ENCODE measurements at places on chromosomes 16 and 17.

GRCh38 chr16:88077328-88078108 is 126.3 kb downstream of the BANP start:
- DNase-seq: no peak

DNA sequence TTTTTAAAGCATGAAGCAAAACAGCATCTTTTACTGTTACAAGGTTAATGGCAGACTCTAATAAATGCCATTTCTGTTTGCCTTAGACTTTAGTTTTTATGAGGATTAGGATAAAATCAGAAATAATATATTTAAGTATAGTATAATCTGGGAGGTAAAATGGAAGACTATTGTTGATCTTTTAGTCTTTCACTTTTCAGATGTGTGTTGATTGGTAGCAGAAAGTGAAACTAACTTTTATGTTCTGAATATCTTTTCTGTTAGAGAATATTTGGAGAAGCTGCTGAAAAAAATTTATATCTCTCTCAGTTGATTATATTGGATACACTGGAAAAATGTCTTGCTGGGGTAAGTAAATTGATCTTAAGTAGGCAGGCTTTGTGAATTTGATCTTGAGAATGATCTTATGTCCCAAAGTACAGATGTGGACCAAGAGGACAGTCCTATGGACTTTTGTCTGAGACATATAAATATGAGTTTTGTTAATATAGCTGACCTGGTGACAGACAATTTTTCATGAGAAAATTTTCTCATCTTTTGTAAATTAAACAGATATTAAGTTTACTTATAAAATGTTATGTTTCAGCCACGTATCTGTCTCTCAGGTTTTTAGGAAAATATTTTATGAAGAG is 64.1 kb downstream of the NF1 start:
- no peak for DNase-seq

DNA sequence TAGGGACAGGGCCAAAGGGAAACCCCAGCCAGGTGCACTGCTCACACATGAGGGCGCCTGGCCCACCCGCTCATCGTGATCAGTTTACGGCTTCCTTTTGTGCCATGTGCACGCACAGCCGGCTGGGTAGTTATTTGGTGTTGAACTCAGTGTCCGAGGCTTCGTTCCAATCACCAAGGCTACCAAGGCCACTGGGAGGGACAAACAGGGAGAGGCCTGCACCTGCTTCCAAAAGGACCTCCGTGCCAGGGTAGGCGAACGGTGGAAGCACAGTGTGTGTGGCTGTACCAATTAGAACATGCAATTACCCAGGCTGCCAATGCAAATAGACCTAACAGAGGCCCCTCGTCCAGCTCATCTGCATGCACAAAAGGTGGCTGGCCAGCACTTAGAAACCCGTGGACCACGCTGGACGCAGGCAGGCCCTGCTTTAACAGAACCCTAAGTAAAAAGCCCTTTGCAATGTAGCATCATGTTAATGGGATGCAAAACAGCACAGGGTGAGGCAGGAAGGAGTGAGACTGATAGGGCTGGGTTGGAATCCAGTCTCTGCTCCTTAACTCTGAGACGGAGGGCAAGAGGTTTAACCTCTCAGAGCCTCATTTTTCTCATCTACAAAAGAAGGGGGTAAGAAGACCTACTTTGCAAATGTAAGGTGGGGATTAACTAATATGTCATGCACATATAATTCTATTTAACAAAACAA is 204.0 kb downstream of the XYLT1 start:
- DNase-seq: no peak

DNA sequence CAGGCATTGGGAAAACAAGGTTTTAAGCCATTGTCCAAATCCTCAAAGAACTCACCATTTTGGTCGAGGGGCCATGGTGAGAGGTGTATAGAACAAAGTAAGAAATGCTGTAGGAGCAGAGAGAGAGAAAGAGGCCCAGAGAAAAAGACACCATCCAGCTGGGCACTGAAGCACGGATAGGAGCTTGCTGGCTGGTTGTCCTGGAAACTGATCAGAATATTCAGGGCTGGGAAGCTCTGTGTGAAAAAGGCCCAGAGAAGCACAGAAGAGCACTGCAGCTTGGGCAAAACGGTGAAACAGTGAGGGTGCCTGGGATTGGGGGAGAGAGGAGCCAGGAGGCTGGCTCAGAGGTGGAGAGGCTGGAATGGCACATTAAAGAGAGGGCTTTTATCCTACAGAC is 16.5 kb downstream of the HS3ST3B1 start:
- no peak for DNase-seq

- DNase-seq: no peak
These were observed 94.8 kb upstream of the CBX4 start for GRCh38 chr17:79933863-79934652.

DNA sequence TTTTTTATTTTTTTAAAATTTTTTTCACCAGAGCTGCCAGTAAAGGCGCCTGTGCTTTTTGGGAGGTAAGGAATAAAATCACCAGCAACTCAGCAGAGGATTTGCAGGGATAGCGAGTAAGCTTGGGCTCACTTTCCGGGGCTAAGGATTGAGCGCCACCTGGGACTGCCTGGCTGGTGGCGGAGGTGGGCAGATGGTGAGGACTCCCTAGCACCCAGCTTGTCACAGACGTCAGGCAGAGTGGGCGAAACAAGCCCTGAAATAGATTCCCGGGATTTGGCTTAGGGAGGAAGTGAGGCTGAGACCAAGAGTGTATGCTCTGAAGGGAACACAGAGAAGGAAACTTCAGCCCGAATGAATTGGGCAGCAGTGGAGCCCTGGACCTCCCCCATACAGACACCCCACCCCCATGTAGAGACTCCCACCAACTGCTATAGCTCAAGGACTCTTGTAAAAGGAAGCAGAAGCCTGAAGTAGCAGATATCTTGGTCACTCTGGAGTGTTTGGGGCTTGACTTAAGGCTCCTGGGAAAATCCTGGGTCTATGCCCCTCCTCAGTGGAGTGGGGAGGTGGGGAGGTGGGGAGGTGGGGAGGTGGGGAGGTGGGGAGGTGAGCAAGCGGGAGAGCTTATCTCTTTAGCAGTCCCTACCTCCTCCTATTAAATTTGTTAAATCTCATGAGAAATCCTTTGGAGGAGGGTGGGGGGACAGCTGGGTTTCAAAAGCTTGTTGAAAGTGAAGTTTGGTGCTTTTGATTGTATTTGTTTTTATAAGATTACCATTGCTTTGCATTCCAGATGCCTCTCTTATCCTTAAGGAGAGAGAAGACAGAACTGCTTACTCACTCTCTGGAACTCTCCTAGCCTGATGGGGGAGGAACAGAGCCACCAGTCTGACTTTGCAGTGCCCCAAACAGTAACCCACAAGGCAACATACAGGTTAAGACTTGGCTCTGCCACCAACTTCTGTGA is 8.2 kb downstream of the ARL4D start:
- DNase-seq: no peak

DNA sequence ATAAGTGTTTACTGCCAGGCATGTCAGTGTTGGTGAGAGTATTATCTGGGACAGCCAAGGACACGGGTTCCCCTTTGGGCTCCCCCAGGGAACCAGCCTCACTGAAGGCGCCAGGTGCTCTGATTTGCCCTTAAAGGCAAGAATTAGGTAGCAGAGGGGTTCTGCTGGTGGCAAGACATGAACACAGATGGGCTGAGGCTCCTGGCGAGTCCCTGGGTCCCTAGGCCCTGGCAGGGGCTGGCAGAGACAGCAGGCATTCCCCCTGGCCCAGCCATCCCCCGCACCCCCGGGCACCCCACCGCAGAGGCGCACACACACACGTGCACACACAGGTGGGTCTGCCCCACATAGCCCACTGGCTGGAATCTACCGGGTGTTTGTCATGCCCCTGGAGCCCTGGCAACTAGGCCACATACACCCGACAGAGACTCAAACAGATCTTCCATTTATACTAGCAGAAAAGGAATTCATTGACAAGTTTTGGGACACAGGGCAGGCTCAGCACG is 153.3 kb downstream of the C16orf78 start:
- no peak for DNase-seq

GRCh38 chr17:17740615-17741348 is 59.5 kb downstream of the RAI1 start:
- no peak for DNase-seq

GRCh38 chr16:74064120-74064735 is 232.4 kb upstream of the PSMD7 start:
- no peak for DNase-seq

DNA sequence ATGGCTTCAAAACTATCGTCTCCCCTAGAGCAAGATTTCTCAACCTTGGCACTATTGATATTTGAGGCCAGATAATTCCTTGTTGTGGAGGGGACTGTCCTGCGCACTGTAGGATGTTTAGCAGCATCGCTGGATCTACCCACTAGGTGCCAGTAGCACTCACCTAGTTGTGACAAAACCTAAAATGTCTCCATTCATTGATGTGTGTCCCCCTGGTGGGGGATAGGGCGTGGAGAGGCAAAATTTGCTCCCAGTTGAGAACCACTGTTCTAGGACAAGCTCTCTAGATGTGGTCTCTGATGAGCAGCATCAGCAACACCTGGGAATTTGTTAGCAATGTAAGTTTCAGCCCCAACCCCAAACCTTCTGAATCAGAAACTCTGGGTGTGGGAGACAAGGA is 259.0 kb downstream of the XYLT1 start:
- peak; percentile 15 for DNase-seq

- DNase-seq: no peak
These were observed 44.7 kb downstream of the MIS12 start for GRCh38 chr17:5531085-5531418.

DNA sequence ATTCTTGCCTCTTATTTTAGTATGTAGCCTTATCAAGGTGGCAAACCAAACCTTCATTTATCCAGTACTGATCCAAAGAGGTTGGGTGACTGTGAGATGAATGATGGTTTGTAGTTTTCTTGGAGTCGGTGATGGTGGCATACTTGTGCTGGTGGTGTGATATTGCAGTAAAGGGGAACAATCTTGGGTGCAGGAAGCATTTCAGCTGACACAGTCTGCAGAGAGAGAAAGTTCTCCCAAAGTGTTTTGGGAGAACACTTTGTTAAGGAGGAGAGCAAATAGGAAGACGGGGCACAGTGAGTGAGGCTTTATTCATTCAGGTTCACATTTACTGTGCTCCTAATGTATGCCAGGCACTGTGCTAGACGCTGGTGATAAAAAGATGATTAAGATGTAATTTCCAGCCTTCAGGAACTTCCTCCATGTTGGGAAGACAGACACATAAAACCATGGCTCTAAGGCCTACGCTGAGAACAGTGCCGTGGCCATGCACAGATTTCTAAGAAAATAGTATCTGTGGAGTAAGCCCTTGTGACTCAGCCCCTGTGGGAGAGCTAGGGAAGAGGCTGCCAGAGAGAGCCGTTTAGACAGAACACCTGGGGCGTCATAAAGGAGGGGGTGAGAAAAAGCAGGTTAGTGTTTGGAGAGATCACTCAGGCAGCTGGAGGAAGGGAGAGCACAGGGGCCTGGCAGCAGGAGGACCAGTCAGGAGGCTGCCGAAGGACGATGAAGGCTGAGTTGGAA is 13.8 kb downstream of the HEATR3 start:
- no peak for DNase-seq

DNA sequence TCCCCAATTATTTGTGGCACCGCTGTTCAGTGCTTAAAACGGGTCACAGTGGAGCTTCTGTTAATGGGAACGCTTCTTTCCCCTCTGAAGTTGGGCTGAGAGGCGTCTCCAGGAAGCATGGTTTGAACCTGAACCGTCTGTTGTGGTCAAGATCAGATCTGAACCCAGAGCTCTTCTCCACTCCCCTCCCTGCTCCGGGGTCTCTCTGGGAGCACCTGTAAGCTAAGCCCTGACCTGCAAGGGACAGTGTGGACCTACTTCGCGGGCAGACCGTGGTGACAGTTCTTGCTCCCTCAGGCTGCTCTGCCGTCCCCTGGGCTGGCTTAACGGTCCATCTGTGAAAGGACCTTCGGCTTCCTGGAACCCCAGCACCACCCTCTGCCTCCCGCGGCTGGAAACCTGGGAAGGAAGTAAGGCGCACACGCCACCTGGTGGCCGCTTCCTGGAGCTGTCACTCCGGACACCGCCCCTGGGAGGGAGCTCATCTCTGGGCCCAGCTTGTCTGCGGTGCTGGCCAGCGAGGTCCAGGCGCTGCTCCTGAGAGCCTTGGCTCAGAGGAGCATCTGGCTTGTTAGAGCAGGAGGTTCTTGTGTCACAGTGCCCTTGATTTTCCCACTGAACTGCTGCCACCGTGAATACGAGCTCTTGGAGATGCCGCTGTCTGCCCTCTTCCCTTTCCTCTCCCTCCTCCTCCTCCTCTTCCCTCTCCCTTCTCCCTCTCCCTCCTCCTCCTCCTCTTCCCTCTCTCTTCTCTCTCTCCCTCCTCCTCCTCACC is 518.5 kb upstream of the EEF2KMT start:
- DNase-seq: peak; percentile 24
